ENCODE measurements at places on chromosomes 3 and 15. TPM values are rescaled to one million over a fixed set of nuclear protein-coding genes. Genes with fewer than 3 reads are reported as not detected.

DNA sequence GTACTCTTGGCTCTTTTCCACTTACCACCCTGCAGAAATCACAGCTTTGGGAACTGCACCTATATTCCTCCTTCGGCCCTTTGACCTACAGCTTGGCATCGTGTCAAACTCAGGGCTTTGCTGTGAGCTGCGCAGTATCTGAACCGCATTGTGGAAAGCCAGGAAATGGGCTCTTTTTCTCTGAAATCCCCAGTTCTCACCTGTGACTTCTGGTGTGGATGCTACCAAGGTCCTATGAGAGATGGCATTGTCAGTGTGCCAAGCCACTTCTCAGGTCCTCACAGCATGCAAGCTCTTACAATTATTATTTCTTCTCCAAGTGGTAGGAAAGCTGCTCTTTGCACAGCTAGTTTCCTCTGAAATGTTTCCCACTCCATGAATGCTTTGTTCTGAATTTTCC, 450.6 kb upstream of the TBL1XR1 start:
- DNase-seq: peak; percentile 37

ATP13A5 gene
- not detected for total RNA-seq

- no peak for DNase-seq
Observed at GRCh38 chr15:71168166-71168834, 53.0 kb downstream of the THSD4 start.

DUOXA2 gene
- not detected for total RNA-seq

TBCCD1 gene
- total RNA-seq: 18.3 TPM

GPR149 gene
- not detected for total RNA-seq

DNA sequence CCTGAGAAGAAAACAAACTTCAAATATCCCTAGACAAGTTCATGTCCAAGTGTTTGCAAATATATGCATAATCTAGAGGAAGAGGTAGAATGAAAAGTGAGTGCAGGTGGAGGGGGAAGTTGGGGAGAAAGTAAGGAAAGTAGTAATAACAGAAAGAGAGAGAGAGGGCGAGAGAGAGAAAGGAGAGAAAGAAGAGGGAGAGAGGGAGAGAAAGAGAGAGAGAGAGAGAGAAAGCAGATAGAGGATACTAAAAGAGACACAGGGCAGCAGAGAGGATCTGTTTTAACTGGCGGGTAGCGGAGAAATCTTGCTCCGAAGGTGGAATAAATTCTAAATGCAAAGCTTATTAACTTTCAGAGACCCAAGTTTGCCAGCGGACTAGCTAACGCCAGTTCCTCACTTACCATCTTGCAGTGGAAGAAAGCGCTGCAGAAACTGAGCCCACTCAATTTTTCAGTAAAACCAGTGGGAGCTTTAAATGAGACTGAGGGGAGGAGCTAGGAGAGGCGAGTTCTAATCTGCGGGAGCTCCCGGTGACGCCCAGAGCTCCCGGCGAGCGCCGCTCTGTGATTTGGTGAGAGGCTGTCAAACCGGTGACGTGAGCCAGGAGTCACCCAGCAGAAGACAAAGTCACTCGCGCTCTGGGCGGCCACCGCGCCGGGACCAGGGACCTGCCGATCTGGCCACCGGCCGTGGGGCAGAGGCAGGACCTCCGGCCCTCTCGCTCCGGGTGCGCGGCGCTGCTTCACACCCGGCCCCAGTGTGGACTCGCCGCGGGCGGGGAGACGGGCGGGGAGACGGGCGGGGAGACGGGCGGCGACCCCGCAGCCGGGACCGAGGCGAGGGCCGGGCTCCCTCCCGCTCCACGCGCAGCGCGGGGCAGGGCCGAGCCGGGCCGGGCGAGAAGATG, at the start of gene GMNC:
GMNC (minus strand) TSS at position 486 of the 910 bp plus-strand sequence; CDS start at position 407, 79 bp downstream.
- DNase-seq: no peak

STRA6 gene
- not detected for total RNA-seq

- no peak for DNase-seq
Observed at GRCh38 chr15:59825901-59826300, 136.8 kb upstream of the BNIP2 start.

All from CD8-positive, alpha-beta memory T cell (primary cell).